Upper lobe of left lung (tissue), 6 donors: ENCODE measurements at places on chromosomes 5 and 9.
A peak's percentile ranks its signal among the peaks of the same experiment; 100 is the strongest.

DNA sequence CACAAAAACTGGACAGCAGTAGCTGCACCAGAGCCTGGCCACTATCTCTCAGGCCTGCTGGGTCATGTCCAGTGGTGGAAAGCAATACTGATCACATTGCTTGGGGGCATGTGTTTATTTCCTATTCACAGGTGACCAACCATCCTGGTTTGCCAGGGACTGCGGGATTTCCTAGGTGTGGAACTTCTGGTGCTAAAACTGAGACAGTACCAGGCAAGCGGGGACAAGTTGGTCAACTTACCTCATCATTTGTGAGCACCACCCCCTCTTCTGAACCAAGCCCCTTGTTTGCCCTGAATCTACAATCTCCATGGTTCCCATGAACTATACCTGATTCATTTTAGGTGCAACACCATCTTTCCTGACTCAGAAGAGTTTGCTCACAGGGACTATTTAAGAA lies 81.3 kb downstream of the TNC start:
- no peaks in the 10 kb centered on the region for H3K27me3 ChIP-seq
- DNase-seq, result no peak
- H3K27ac ChIP-seq, result no peak overlapping the region

DNA sequence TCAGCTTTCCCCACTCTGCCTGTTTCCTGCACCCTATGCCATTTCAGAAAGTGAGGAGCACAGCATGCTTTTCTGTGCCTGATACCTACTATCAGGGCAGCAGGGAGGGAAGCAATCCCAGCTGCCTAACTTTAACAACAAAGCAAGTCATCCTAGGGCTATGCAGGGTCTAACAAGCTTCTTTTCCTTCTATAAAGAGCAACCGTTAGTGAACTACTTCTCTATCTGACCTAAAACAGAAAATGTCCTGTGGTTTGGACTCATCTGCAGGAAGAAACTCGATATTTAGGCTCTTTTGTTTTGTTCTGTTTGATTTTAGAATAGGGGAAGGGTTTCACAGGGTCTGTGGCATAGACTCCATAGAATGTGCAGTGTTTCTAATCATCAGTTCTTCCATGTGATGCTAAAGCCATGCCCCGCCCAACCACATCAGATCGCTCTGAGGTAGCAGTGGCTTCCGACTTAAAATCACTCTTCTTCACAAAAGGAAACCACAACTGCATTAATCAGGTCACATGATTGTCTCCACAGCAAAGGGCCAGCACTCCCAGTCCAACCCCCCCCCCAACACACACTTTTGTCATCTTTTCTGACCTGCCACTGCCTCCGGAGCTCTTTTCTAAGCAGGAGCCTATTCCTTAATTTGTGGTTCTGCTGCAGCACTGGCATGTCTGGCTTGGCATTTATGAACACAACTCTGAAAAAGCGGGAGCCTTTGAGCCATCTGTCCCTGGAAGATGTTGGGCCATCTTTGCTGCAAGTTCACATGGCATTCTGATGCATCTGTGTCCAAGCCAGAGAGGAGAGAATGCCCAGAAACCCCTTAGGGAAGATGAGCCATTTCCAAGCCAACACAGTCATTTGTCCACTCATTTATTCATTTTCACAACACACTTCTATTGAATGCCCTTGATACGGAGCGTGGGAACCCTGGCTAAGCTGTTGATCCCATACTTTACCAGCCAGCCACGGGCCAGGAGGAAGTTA lies 71.6 kb downstream of the CFAP90 start:
- no peaks in the 10 kb centered on the region for H3K4me1 ChIP-seq
- no peak overlapping the region for H3K4me3 ChIP-seq
- H3K36me3 ChIP-seq, result no peaks in the 10 kb centered on the region
- H3K27ac ChIP-seq, result no peak overlapping the region
- no peaks in the 10 kb centered on the region for H3K27me3 ChIP-seq

DNA sequence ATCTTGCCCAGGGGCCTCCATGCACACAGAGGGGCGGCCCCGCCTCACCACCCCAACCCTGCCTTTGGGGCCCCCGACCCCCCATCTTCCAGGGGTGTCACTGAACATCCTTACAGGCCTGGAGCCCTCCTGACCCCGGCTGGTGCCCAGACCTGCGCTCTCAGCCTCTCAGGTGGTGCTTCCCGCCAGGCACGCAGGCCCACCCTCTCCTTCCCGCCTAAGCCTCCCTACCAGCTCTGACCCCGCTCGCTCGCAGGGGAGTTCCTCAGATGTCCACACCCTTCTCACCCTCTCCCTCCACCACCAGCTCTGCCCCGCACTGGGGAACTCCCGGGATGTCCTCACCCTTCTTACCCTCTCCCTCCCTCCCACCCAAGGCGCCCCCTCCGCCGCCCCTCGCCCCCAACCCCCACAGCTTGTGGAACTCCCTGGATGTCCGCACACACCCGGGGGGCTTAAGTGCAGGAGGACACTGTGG lies 12.3 kb upstream of the QRFP start:
- H3K36me3 ChIP-seq, result no peaks in the 10 kb centered on the region
- no peak overlapping the region for H3K4me3 ChIP-seq
- H3K4me1 ChIP-seq, result no peaks in the 10 kb centered on the region
- DNase-seq, result peak; percentile 66
- H3K27me3 ChIP-seq, result no peaks in the 10 kb centered on the region

DNA sequence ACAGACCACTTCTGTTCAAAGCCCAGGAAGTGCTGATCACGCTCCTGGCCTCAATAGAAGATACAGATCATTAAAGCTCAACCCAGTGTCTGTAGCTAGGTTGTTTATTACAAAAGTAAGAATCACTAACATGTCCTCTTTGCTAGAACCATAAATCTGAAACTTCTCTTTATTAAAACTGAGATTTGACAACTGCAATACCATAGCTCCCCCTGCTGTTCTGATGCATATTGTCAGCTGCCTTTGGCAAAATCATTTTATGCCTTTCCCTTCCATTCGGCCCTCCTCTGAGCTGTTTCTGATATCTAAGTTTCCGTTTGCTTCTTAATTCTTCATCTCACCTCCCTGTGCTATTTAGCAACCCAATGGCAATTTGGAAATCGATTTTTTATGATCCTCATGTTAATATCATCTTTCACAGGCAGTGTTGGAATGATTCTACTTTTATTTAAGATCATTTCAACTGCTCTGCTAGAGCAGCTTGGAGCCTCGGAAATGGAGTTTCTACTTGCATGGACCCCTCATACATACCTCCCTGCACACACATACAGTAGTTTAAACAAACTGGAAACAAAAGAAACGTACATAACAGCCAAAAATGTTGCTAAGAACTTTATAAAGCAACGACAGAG lies 998.8 kb downstream of the MAT2B start:
- no peaks in the 10 kb centered on the region for H3K4me1 ChIP-seq
- no peak overlapping the region for H3K27ac ChIP-seq
- no peak overlapping the region for H3K4me3 ChIP-seq
- no peaks in the 10 kb centered on the region for H3K27me3 ChIP-seq

DNA sequence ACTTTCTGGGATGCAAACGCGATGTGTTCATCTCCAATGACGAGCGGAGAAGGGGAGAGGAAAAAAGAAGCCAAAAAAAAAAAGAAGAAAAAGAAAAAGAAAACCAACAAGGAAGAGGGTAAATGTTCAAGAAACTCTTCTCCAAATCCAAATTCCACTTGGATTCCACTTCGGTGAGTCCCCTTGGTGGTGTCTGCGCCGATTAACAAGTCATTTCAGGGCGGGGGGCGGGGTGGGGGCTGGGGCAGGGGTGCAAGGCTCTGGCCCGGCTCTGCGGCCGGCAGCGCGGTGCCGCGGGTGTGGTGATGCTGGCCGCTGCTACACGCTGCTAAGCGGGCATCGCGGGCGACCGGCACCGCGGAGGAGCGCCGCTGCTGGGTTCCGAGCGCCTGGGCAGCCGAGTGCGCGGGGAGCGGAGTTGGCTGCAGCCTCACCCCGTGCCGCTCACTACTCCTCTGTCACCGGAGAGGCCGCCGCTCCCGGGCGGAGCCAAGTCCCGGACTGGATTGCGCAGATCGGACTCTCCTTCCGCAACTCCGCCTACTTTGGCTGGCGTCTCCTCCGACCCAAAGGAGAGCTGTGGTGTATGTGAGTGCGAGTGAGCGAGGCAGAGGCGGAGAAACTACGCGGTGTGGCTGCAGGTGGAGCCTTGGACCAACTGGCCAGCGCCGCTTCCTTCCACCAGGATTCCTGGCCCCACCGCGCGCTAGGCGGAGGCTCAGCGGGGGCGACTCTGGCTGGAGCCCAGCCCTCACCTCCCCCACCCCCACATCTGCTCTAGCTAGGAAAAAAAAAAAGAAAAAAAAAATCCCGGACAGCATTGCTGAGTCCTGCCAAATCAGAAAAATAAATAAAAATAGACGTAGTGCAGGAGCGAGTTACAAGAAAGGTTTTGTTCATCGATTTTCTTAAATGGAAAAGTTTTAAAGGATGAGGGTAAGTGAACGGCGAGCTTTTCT lies at the start of gene SEMA6A:
Gene SEMA6A (minus strand): TSS at position 457 of the 959 bp plus-strand sequence. CDS start 69,879 bp downstream, outside the sequence.
- peak within 1 kb of the TSS; percentile 74 for H3K4me3 ChIP-seq
- H3K27me3 ChIP-seq, result peaks cover 9% of the 10 kb centered on the region
- peaks cover 28% of the 10 kb centered on the region for H3K4me1 ChIP-seq
- H3K27ac ChIP-seq, result peak within 1 kb of the TSS; percentile 81
- H3K36me3 ChIP-seq, result no peaks in the 10 kb centered on the region
- peak; percentile 75 for DNase-seq

DNA sequence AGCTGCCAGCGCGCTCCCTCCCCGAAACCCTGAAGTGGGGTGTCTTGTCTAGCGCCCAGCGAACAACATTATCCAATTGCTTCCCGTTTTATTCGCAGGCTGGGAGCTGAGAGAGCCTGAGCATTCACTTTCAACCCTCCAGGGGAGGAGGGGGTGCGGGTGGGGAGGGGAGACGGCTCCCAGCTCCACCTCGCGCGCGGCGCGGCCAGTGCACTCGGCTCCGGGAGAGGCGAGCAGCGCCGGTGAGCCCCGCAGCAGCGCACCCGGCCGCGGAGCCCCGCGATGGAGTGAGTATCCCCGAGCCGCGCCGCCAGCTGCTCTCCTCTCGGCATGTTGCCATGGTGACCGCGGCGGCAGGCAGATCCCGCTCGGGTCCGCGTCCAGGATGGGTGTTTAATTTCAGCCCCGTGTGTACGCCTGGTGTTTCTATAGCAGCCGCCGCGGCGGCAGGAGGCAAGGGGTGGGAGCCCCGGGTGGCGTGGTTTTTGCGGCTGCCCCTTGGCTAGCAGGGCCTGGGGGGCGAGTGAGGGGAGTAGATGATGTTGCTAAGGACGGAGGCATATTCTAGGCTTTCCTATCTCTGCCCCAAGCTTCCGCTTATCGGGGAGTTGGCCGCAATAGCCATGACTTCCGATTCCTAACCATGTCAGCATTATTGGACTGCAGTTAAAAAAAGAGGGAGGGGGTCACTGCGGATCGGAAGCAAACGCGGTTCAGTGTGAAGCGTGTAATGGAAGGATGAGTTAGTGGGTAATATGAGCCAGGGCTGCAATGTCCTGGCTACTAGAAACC lies 139.2 kb upstream of the PALM2AKAP2 start:
- H3K4me3 ChIP-seq, result no peak overlapping the region
- H3K27me3 ChIP-seq, result peaks cover 13% of the 10 kb centered on the region
- no peaks in the 10 kb centered on the region for H3K36me3 ChIP-seq
- no peak for DNase-seq

GRCh38 chr5:6411141-6411540 lies 32.8 kb upstream of the MED10 start:
- no peak overlapping the region for H3K27ac ChIP-seq
- H3K36me3 ChIP-seq, result no peaks in the 10 kb centered on the region
- no peak overlapping the region for H3K4me3 ChIP-seq

DNA sequence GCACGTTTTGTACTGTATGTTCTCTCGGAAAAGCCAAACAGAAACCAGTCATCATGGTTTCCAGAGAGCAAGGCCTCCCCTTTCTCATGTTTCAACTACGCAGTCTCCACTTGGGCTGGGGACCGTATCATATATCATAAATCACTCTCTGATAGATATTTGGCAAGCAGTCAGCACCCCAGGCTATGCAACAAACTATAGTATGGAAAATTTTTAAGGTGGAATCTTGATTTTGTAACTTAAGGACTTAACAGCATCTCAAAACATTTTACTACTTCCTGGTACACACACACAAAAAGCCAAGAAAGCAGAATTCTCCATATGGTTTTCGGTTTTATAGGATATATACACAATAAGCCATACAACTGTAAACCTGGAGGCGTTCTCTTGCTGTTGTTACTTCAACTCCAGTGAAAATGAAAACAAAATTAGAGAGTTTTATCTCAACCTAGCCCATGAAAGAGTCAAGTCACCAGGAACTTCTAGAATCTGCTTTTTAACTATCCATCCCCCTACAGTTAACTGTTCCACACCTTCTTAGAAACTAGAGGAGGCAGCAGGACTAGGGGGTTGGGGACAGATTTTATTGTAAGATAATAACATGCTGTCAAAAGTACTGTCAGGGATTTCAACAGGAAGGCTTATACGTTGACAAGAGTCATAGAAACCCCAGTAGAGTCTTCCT lies 283.4 kb downstream of the NFIB start:
- H3K4me3 ChIP-seq, result no peak overlapping the region
- H3K27me3 ChIP-seq, result no peaks in the 10 kb centered on the region
- H3K4me1 ChIP-seq, result peaks cover 26% of the 10 kb centered on the region
- H3K36me3 ChIP-seq, result no peaks in the 10 kb centered on the region

- H3K4me1 ChIP-seq, result peaks cover 12% of the 10 kb centered on the region
- no peaks in the 10 kb centered on the region for H3K27me3 ChIP-seq
- no peak overlapping the region for H3K27ac ChIP-seq
- no peaks in the 10 kb centered on the region for H3K36me3 ChIP-seq
- no peak overlapping the region for H3K4me3 ChIP-seq
Measured at GRCh38 chr9:37449862-37450632, 15.2 kb downstream of the ZBTB5 start.

- no peaks in the 10 kb centered on the region for H3K27me3 ChIP-seq
- no peak overlapping the region for H3K4me3 ChIP-seq
- no peak overlapping the region for H3K27ac ChIP-seq
- DNase-seq, result no peak
- no peaks in the 10 kb centered on the region for H3K36me3 ChIP-seq
Measured at GRCh38 chr9:109815366-109815947, 35.5 kb downstream of the PALM2AKAP2 start.

DNA sequence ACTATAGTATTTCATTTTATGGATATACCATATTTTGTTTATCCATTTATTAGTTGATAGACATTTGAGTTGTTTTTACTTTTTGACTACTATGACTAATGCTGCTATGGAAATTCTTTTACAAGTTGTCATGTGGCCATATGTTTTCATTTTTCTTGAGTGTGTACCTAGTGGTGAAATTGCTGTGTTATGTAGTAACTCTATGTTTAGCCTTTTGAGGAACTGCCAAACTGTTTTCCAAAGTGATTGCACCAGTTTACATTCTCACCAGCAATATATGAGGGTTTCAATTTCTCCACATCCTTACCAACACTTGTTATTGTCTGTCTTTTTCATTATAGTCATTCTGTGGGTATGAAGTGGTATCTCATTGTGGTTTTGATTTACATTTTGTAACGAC lies 75.4 kb downstream of the GRIA1 start:
- no peaks in the 10 kb centered on the region for H3K4me1 ChIP-seq
- no peak overlapping the region for H3K27ac ChIP-seq
- no peaks in the 10 kb centered on the region for H3K27me3 ChIP-seq

GRCh38 chr9:116278326-116278725 lies 124.7 kb downstream of the PAPPA start:
- H3K27me3 ChIP-seq, result no peaks in the 10 kb centered on the region
- DNase-seq, result no peak
- no peak overlapping the region for H3K4me3 ChIP-seq
- no peaks in the 10 kb centered on the region for H3K36me3 ChIP-seq
- H3K4me1 ChIP-seq, result no peaks in the 10 kb centered on the region
- H3K27ac ChIP-seq, result no peak overlapping the region
